Activated T-helper 17 cell treated with anti-CD3 and anti-CD28 coated beads, Interleukin-2, amount 50 U/mL, for 72 hours (primary cell): ENCODE measurements at places on chromosomes 12 and 14.

DNA sequence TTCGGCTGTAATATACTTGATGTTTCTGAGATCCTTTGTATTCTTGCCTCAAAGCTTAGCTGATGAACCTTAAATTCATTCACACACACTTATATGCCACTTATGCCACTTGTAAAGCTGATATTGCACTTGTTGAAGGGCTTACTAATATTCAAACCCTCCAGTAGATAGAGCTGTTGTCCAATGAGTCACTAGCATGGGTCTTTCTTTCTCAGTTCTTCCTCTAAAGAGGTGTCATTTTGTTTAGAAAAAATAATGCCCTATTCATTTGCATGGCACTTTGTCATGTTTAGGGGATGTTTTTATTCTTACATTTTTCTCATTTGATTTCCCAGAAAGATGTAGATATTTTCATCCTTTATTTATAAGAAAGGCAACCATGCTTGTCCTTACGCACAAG lies 56.4 kb downstream of the MON2 start:
- ATAC-seq: peak; percentile 85

DNA sequence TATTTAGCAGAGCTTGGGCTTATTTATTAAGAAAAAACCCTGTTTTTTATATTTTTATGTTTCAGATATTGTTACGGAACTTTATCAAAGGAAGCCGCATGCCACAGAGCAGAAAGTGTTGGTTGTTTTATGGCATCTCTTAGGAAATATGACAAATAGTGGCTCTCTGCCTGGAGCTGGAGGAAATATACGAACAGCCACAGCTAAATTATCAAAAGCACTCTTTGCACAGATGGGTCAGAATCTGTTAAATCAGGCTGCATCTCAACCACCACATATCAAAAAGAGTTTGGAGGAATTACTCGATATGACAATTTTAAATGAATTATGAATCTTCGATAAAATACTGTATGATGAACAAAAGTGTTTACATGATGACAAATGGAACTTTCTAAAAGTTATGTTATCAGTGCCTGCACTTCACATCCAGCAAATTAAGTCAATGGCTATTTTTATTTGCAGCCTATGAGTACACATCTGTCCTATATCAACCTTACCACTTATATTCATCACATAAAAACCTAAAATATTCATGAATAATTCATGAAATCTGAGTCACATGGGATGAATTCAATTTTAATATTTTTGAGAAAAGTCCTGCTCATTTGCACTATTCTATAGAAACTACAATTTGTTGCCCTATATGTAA lies 10.6 kb upstream of the PRPF39 start:
- ATAC-seq: no peak

DNA sequence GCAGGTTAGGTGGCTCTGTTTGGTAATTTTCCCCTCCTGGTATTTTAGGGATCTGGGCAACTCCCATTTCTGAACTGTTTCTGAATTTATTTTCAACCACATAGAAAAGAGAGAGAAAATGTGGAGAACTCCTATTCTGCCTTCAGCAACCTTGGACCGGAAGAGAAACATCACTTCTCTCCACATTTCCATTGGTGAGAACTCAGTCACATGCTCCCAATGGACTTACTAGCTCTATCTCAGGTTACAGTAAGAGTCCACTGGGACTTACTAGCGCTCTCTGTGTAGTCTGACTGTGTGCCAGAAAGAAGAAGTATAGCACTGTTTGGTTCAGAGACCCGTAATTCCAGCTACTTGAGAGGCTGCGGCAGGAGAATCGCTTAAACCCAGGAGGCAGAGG lies 383.2 kb downstream of the DUSP6 start:
- ATAC-seq: no peak

- ATAC-seq: no peak
These were observed 8.9 kb downstream of the C2CD5 start for GRCh38 chr12:22535478-22535877.

- ATAC-seq: peak; percentile 12
These were observed 19.8 kb downstream of the GXYLT1 start for GRCh38 chr12:42124764-42125387.

GRCh38 chr14:76867516-76868453 lies 41.6 kb downstream of the LRRC74A start:
- ATAC-seq: peak; percentile 59

DNA sequence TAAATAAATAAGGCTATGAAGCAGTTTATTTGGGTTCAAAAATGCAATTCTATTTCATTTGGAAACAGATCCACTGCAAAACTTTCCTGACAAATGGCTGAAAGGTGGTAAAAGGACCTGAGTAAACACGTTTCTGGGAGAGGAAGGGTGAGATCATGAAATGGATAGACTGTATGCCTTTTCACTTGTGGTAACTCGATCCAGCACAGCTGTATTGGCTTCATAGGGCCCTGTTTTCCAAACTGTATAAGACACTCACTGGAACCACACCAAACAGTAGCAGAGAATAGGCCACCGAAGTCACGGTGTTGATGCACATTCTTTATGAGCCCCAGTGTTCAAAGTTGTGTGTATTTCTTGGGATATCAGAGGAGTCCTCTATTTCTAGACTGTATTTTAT lies 325.2 kb upstream of the DIO2 start:
- ATAC-seq: no peak

DNA sequence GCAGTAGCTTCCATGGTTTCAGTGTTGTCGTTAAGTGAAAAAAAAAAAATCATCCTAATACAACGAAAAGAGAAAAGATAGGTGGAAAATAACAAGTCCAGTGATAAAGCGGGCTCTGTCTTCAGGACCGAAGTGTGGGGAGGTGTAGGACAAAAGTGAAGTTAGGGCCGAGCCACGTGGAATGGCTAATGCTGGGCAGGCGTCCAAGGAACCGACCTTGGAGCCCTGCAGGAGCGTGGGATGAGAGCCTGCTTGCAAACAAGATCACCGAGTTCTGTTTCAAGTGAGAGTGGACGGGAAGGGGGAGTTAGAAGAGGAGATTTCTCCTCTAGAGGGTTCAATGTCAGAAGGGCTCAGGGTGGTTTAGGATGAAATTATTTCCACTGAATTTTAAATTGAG lies 22.2 kb downstream of the A2ML1 start:
- ATAC-seq: no peak

DNA sequence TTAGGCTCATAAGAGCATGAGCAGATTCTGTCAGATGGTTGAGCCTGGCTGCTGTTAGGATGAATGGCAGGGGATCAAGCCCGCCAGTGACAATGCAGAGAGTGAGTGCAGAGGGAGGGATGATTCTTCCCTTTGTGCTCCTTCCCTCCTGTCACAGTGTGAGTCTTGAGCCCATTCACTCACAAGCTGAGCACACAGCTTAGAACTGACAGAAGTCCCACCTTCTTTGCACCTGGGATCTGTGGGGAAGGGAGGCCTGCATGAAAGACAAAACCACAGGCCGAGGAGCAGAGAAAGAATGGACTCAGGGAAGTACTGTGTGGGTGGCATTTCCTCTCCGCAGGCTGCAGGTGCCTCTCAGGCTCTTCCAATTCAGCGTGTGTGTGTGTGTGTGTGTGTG lies 160.6 kb downstream of the KCNA5 start:
- no peak for ATAC-seq

GRCh38 chr12:57128519-57129247 lies 400 bp downstream of the LRP1 start:
- no peak for ATAC-seq

- ATAC-seq: no peak
These were observed 39.6 kb upstream of the PIK3C2G start for GRCh38 chr12:18221726-18222125.

- no peak for ATAC-seq
These were observed 43.6 kb upstream of the NAA30 start for GRCh38 chr14:57346741-57347140.

DNA sequence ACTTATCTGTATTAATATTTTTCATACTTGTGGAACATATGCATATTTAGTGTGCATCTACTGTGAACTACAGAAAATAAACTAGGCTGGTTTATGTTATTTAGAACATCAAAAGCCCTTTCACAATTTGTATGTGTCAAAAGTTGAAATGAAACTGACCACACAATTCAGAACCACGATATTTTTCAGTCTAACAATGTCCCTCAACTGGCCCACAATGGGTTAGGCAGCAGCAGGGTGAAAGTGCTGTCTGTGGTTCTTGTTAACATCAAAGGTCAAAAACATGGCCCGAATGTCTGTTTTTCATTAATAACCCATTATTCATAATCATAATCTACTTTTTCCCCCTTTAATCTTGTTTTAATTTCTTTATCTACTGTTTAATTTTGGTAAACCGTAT lies 559.9 kb upstream of the ATP2B1 start:
- ATAC-seq: no peak

GRCh38 chr12:108523365-108523764 lies 8.3 kb downstream of the FICD start:
- ATAC-seq: no peak

- no peak for ATAC-seq
These were observed 73.6 kb upstream of the CNTN1 start for GRCh38 chr12:40618636-40619035.

- no peak for ATAC-seq
These were observed 78.2 kb upstream of the OSBPL8 start for GRCh38 chr12:76637807-76638206.

DNA sequence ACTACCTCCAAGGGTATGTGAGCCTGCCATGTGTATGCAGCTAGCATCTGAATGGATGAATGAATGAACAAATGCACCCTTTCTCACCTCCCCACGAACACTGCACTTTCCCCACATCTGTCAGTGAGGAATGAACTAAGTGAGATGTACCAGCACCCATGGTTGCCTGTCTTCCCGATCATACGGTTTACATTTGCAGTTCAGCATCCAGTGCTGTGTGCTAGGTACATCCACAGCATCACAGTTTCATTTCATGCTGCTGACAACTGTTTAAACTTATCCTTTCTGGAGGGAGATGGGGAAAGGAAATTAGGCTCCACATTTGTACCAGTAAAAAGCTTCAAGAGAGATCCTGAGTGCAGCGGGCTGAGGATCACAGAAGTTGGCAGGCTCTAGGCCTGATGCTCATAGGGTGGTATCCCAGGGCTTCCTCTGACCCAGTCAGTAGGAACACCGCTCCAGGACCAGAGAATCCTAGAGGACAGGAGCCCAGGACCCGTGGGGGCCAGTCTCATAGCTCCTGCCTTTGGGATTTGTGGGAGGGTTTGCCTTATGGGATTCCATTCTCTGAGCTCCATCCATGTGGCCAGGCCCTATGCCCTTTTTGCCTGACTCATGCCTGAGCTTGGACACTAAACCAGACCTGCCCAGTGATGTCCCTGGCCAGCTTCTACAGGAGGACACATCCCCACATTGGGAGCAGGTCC lies 294.5 kb downstream of the CACNA1C start:
- ATAC-seq: no peak

- no peak for ATAC-seq
These were observed 140.2 kb downstream of the BCL11B start for GRCh38 chr14:99131632-99132271.

DNA sequence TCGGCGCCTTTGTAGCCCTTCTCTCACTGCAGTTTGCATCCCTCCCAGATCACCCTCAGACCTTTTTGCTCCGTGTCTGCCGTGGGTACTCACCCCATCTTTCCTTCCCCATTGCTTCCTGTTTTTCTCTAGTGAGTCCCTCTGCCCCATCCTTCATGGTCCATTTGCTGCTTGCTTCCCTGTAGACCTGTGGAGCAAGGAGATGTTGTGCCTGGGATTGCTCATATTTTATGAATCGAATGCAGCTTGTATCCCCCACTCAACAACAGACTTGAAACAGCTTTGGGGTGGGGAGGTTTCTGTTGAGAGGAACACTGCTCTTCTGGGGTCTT lies 661 bp downstream of the DENR start:
- ATAC-seq: no peak

DNA sequence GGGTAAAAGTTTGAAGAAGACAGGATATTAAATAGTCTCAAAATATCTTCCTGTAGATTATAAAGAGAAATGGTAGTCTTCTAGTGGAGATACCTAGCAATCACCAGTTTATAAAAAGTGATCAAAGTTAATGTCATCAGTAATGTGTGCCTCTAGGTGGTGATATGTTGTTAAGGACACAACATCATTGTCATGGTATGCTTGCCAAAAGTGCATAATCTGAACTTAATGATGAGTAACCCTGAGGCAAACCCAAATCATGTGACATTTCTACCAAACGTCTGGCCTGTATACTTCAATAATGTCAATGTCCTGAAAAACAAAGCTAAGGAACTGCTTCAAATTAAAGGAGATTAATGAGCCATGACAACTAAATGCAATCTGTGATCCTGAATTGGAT lies 214.7 kb downstream of the PHLDA1 start:
- peak; percentile 87 for ATAC-seq

DNA sequence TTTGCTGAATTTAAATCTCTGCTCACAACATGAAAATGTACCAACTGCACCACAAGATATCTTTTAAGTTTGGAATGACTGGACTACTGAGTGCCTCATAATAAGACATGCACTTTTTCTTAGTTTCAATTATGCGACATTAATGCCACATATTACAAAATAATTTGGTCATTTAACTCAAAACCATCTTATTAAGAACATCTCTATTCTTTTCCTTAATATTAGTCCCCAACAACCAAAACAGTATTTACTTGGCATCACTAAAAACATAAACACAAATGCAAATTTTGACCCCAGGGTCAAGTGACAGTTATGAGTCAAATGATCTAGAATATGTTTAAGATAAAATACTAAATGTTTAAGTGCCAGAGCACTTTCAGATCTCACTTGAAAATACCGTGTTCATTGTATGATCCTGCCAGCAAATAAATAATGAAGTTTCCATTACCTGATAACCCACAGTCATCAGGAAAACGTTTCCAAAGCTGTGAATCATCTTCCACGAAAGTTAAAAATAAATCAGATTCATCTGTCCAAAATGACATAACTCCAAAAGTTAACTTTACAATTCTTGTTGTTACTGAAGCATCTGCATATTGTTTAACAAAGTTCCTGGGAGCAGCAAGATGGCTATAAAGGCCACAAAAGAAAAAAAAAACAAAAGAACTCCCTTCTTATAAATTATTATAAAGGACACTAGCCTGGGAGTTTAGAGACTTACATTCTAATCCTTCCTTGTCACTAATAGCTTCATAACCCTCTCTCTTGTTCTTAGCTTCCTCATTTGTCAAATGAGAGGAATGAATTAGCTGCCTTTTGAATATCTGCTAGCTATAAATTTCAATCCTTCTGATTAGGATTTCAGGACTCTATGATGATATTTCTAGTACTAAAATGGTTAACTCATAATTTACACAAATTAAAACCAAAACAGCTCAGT lies 30.5 kb upstream of the AP4S1 start:
- peak; percentile 83 for ATAC-seq

- peak; percentile 63 for ATAC-seq
These were observed 159.8 kb downstream of the KITLG start for GRCh38 chr12:88420457-88420856.

- ATAC-seq: no peak
These were observed 3.0 kb downstream of the TEDC1 start for GRCh38 chr14:105493921-105494605.

DNA sequence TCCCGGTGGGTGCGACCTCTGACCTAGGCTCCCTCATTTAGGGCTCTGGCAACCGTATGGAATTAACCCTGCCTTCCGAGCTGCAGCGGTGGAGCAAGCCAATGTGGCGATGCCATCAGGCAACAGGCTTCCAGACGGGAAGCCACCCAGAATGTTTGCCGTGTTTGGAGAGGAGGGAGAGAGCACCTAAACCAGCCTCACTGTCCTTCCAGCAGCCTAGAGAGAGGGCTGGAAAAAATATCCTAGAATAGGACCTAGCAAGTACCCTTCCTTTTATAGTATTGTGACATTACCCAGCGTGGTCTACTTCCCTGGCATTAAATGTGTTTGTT lies 287 bp upstream of the SLC2A13 start:
- no peak for ATAC-seq

GRCh38 chr14:75196064-75196463 lies 19.7 kb upstream of the TMED10 start:
- no peak for ATAC-seq
